Motor neuron (in vitro differentiated cells): ENCODE measurements at places on chromosomes 12 and 14. TPM values are rescaled to one million over a fixed set of nuclear protein-coding genes. Genes with fewer than 3 reads are reported as not detected.

Gene CEBPE
- 1.6 and 2.2 TPM in 2 replicates for total RNA-seq

Gene HOXC12
- total RNA-seq: 4.3 and 5.2 TPM in 2 replicates

Gene TAMALIN
- total RNA-seq: 2.7 and 2.9 TPM in 2 replicates

Gene KRT6C
- 0.63 and 0.71 TPM in 2 replicates for total RNA-seq

Gene CLEC12A
- total RNA-seq: 0.44 and 0.71 TPM in 2 replicates

Gene CLEC1B
- not detected in 2 replicates for total RNA-seq

Gene WNT1
- total RNA-seq: not detected in 2 replicates

Gene SEC23A
- total RNA-seq: 75.6 and 78.3 TPM in 2 replicates

Gene PPP1R36
- total RNA-seq: 0.21 and 0.59 TPM in 2 replicates

Gene RABGGTA
- 25.1 and 29.4 TPM in 2 replicates for total RNA-seq

Gene BICDL1
- total RNA-seq: 5.9 and 6.2 TPM in 2 replicates

Gene ACOT6
- total RNA-seq: not detected in 2 replicates

Gene MYF5
- total RNA-seq: not detected in 2 replicates

Gene SCNN1A
- total RNA-seq: 0.82 and 1.1 TPM in 2 replicates

Gene SLC38A2
- 135 and 150 TPM in 2 replicates for total RNA-seq

Gene TAS2R7
- 0.41 TPM in 1 of 2 replicates, not detected in the other for total RNA-seq

Gene TMEM19
- total RNA-seq: 9.2 and 13.8 TPM in 2 replicates

Gene SIRT4
- total RNA-seq: 5.4 and 6.5 TPM in 2 replicates

Gene SLCO1B1
- total RNA-seq: 0.36 and 0.37 TPM in 2 replicates

Gene ALDH6A1
- 7.7 and 8.2 TPM in 2 replicates for total RNA-seq

Gene DNAH10
- total RNA-seq: 2.1 and 2.8 TPM in 2 replicates

Gene FAM186B
- 0.71 and 1.3 TPM in 2 replicates for total RNA-seq

Gene MON2
- 84.6 and 92.5 TPM in 2 replicates for total RNA-seq

Gene MSRB3
- 10.4 and 11.9 TPM in 2 replicates for total RNA-seq

Gene PAH
- total RNA-seq: 0.37 and 0.43 TPM in 2 replicates

Gene DPPA3
- 0.21 and 0.46 TPM in 2 replicates for total RNA-seq

Gene TCP11L2
- 13.5 and 14.8 TPM in 2 replicates for total RNA-seq

Gene DPF3
- 6.3 and 7.9 TPM in 2 replicates for total RNA-seq

Gene KRT85
- total RNA-seq: not detected in 2 replicates

Gene RERGL
- 0.86 and 1.1 TPM in 2 replicates for total RNA-seq

Gene ASB2
- 0.20 and 0.43 TPM in 2 replicates for total RNA-seq

Gene MMP17
- 6.8 and 8.2 TPM in 2 replicates for total RNA-seq

Gene CFAP73
- 0.14 TPM in 1 of 2 replicates, not detected in the other for total RNA-seq

Gene AQP2
- not detected in 2 replicates for total RNA-seq

Gene C1R
- total RNA-seq: 0.79 and 1.1 TPM in 2 replicates

Gene CLEC4D
- not detected in 2 replicates for total RNA-seq

Gene SALL2
- total RNA-seq: 39.5 and 40.4 TPM in 2 replicates
